NCI-H774 (cell line): ENCODE measurements at places on chromosomes 7 and 10.

GRCh38 chr10:93904901-93905300 is 11.1 kb downstream of the SLC35G1 start:
- DNase-seq: peak; percentile 9

- DNase-seq: no peak
Measured at GRCh38 chr7:20439416-20440185, 108.9 kb downstream of the ITGB8 start.

DNA sequence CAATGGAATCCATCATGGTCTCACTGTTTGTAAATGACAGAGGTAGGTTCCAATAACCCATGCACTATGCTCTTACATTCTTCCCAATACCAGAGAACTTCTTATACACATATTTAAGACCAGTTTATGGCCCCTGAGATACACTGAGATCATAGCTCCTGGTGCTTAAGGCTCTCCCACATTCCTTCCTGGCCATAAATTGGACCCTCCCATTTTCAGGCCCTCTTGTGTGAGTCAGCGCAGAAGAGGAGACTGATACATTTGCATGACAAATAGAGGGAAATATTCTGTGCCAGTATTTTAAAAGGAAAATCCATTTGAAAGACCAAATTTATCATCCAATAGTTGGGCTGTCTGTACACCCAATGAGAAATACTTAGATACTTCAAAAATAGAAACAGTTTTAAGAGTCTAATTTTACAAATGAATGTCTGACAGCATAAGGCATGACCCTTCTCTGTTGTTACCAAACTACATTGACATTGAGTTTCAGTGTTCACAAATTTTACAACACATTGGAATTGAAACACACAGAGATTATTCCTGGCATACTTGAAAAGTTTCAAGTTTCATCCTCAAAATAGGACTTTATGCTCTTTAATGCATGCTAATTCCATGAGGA is 35.3 kb downstream of the SLC16A9 start:
- DNase-seq: no peak

- no peak for DNase-seq
Measured at GRCh38 chr10:129792864-129793263, 171.2 kb downstream of the EBF3 start.

DNA sequence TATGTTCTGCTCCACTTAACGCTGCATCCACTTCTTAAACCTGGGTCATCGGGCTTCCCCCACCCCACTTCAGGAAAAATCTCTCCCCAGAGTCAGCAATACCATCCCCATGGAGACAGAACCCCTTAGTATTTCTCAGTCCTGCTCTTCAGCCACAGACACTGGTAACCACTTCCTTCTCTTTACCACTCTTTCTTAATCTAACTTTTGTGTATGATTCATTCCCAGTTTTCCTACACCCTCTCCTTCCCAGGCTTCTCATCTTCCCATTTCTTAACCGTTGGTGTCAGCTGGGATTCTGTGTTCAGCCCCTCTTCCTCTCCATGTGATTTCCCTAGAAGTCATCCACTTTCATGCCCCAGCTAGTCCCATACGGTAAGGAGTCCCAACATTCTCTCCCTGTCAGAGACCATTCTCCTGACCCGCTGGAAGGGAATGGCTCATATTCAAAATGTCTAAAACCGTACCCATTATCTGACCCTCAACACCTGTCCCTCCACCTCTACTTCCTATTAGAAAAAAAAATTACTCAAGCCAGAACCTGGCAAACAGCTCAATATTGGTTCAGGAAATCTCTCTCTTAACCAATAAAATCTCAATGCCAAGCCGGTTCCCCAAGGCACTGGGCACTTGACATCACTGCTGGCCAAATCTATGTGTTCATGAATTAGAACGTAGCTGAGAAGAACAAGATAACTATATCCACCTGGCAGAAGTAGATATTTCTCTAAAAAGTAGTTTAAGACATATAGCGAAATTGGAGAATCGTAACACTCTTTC is 89.4 kb downstream of the DGKI start:
- DNase-seq: no peak

GRCh38 chr10:117619223-117619622 is 76.7 kb downstream of the EMX2 start:
- DNase-seq: no peak

- DNase-seq: no peak
Measured at GRCh38 chr10:116752969-116753665, 10.8 kb upstream of the HSPA12A start.

DNA sequence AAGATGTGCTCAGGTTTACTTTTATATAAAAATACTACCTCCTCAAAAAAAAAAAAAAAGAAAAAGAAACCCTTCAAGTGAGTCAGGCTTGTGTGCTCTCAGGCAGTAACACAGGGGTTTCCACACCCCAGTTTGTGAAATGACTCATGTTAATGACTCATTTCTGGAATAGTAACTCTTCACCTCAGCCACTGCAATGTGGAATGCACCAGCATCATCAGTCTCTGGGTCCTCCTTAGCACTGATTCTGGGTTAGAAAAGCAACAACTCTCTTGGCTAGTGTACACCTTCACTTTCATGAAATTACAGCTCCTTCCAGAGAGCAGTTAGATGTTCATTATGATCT is 110.6 kb downstream of the EMX2 start:
- DNase-seq: no peak

- no peak for DNase-seq
Measured at GRCh38 chr7:73882047-73882402, 21.1 kb downstream of the TMEM270 start.

- no peak for DNase-seq
Measured at GRCh38 chr7:80412842-80413241, 99.0 kb downstream of the GNAT3 start.

DNA sequence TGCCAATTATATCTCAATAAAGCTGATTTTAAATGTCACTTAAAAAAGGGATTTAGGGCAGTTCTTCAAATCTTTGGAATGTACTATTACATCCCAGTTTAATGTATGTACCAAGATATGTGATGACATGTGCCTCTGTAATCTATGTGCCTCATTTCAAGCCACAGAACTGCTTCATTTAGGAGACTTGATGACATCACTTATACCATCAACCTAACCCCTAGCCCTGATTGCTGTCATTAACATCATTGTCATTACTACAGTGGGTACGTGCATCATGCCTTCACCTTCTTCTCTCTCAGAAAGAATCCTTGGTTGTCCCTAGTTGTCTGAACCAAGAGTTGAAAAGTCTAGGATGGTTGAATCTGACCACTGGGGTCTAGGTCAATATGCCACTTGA is 134.3 kb upstream of the RAB11FIP2 start:
- DNase-seq: no peak

- no peak for DNase-seq
Measured at GRCh38 chr7:17331891-17332501, 33.5 kb downstream of the AHR start.

DNA sequence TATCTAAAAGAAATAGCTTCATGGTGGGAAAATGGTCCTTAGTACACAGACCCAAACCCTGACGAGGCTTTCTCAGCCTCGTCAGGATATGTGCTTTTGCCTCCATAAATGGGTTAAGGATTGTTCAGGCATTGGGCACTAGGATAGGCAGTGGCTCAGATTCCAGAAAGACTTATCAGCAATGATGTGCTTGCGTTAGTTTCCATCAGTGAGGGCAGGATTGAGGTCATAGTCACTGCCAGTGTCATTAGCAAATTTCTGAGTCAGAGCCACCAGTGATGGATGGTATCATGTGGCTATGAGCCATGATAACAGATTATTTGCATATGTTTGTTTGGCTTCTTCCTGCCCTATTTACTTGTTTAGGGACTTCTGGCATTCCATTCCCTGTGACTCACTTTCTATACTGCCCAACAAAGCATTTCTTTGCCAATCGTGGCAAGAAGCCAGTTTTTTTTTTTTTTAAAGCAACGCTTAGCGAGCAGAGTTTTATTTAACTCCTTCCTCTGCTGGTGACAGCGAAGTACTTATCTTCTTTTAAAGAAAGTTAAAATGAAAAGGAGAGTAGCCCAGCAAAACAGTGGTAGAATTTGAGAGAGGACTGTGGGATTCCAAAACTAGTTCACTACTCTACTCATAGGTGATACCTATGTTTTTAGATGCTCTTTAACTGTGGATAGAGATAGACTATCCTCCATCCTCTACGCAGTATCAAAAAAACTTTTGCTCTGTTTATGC is 44.4 kb downstream of the MYPN start:
- DNase-seq: peak; percentile 41

- no peak for DNase-seq
Measured at GRCh38 chr10:42896735-42897134, 114.1 kb downstream of the BMS1 start.

- no peak for DNase-seq
Measured at GRCh38 chr10:7085913-7086589, 324.8 kb downstream of the SFMBT2 start.

DNA sequence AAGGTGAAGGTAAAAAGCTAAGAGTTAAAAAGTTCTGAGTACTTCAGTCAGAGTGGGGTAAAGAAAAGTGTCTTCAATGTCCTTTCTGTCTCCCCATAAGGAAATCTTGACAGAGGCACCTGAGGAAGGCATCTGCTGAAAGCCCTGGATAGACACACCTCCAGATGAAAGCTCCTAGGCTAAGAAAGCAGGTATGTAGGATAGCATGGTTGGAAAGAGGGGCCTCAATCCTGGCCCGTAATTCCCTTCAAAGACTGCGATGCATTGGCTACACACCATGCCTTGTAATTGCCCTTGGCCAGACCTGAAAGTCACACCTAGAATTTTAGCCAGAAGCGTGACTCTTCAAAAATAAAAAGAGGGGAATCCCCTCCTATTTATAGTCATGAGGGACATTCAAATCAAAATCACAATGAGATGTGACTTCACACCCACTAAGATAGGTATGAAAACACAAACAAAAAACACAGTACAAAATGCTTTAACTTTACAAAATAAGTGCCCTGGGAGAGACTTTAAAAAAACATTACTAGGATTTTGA is 809.7 kb downstream of the IPMK start:
- DNase-seq: no peak

DNA sequence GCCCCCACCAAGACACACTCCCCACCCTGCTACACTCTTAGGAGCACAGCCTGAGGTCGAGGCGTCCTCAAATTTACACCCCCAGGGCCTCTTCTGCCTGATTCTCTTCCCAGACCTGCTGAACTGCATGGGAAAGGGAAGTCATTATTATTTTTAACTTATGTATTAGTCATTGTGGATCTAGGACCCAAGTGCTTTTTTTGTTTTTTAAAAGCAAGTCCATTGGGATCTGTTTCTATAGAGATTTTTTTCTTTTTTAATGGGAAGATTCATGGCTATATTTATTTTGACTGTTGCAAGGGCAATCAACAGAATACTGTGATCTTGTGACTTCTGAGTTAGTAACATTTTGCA is 203.8 kb downstream of the ZMYND11 start:
- DNase-seq: no peak

- no peak for DNase-seq
Measured at GRCh38 chr10:72425133-72425532, 70.4 kb upstream of the DNAJB12 start.

DNA sequence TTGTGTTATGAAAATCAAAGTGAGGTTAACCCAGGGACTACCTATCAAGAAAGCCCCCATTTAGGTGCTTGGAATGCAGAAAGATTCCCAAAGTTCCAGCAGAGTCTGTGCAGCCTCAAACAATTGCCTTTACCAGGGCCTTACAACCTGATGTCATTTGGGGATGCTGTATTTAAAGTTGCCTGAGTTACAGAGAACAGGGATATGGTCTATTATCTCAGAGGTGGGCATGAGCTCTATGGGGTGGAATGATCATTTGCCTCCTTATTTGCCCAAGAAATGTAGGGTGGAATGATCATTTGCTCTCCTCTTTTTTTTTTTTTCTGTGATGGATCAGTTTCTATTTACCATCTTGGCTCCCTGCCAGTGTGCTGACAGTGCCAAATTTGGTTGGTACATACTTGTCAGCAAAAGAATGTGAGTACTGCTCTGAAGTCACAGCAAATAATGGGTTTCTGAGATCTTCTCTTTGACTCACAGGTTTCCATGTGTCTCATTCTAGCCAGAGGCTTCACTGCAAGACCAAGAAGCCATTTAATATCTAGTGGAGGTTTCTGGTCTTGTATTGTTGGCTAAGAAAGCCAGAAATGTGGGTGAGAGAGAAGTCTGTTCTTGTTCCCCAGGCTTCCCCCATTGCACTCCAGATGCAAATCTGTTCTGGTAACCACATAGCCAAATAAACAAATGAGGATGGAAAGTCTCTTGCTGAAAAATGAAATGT is 45.5 kb upstream of the ZNRF2 start:
- DNase-seq: peak; percentile 59
